WTC11 (cell line): ENCODE measurements at places on chromosomes 2 and 18. TPM values are rescaled to one million over a fixed set of nuclear protein-coding genes. Genes with fewer than 3 reads are reported as not detected.

Gene NEURL3
- not detected in 3 replicates for total RNA-seq

Gene LRRC30
- total RNA-seq, result not detected in 3 replicates

Gene CIB4
- total RNA-seq, result not detected in 3 replicates

Gene SERPINB2
- not detected in 3 replicates for total RNA-seq

DNA sequence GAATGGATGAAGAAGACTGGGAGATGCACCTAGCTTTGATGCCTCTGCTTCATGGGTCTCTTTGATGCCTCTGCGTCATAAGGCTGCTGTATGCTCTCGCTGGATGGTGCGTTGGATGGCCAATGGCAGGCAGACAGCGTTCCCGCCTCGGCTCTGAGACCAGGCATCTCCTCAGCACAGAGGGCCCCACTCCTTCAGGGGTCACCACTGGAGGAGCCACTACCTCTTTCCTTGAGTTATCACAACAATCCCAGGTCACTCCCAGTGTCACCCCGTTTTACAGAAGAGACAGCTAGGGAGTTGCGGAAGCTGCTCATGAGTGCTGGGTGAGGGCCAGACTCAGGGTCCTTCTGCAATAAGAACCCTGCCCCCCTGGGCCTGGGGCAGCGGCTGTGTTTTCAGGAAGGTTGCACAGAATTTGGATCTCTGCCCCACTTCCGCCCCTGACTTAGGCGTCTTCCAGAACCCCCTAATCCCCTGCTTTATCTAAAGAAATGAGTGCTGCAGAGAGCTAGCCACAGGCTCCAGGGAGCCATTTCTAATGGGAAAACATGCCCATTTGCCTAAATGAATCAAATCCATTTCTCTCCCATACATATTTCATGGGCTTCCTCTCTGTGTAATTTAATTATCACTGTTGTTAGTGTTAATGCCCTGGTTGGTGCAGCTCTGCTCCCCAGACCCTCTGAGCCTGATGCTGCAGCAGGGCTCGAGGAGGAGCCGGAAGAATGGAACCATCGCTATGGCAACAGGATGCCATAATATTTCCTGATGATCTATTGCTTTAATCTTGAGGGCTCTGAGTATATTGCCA lies 131.8 kb upstream of the HS6ST1 start:
- DNase-seq, result no peak

DNA sequence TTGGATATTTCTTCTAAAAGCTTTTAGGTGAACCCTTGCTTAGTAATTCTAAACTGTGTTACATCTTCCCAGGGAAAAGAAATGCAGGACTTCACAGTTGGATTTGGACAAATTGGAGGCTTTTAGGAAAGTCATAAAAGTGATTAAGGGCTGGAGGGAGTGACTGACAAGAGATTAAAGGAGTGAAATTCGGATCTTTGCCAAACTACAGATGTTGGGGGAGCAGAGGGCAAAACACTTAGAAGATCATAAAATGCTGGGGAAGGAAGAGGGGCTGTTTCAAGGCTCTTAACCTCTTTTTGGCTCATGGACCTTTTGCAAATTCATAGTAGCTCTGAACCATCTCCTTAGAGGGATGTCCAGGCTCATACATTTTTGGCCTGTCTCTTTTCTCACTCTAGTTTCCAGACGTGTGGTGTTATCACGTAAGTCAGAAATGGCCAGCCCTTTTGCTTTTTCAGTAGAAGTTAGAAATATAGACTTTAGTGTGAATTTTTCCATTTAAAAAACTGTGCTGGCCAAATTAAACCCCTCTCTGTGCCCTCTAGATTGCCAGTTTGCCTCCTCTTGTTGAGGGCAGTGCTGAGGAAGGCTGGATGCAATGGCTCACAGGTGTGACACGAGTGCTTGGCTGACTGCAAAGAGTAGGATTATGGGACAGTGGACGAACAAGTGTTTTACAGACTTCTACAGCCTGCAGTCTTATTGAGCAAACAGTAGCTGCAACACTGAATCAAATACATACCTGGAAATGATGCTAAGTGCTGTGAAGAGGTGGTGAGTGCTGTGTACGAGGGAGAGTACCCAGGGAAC lies 109.9 kb downstream of the LYPD6B start:
- no peak for DNase-seq

- no peak for DNase-seq
Measured at GRCh38 chr2:218063486-218063885, 5.6 kb upstream of the RUFY4 start.

- no peak for DNase-seq
Measured at GRCh38 chr2:8157621-8158430, 524.0 kb upstream of the ID2 start.
